Nephron progenitor cell (in vitro differentiated cells): ENCODE measurements at places on chromosomes 1 and 21.

DNA sequence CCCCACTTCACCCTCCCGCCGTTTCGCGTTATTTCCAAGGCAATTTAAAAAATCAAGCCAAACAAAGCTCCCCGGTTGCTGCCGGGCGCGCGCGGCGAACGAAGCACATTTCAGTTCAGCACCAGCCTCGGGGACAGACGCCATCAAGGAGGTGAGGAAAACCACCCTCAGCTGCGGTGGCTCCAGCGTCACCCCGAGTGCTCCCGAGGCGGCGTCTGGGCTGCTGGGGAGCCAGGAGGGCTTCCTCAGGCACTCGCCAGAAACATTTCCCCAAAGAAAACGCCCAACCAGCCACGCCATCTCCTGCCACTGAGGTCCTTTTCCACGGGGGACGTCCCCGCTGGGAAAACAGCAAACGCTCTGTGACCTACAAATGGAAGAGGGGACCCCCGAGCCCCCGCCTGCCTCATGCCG, 623 bp downstream of the GNG4 start:
- no peaks in the 10 kb centered on the region for H3K36me3 ChIP-seq
- H3K27ac ChIP-seq: no peak overlapping the region
- H3K27me3 ChIP-seq: peaks cover 81% of the 10 kb centered on the region
- DNase-seq: peak; percentile 80
- H3K4me3 ChIP-seq: peak overlapping the region; percentile 88
- peaks cover 39% of the 10 kb centered on the region for H3K4me1 ChIP-seq

GRCh38 chr1:200540281-200540680, 80.3 kb downstream of the KIF14 start:
- H3K36me3 ChIP-seq: no peaks in the 10 kb centered on the region
- DNase-seq: no peak
- H3K27me3 ChIP-seq: peaks cover 23% of the 10 kb centered on the region
- H3K4me1 ChIP-seq: peaks cover 17% of the 10 kb centered on the region
- no peak overlapping the region for H3K4me3 ChIP-seq

DNA sequence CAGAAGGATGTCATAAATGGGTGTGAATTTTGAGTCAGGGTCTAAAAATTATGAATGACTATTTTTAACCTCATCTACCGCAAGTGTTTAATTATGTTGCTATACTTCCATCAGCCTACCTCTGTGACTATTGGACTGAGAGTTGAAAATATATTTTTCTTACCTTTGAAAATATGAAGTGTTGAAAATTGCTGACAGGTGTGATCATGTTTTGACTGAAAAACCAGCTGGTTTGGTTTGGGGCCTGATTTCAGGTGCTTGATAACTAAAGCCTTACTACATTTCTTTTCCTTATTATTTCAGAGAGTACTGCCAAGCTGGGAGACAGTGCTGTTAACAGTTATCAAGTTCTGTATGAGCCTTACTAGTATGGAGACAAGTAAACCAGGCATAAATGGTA, 107.2 kb upstream of the DUSP10 start:
- H3K4me1 ChIP-seq: peaks cover 17% of the 10 kb centered on the region
- DNase-seq: no peak
- no peak overlapping the region for H3K27ac ChIP-seq
- H3K27me3 ChIP-seq: peaks cover 3% of the 10 kb centered on the region
- H3K36me3 ChIP-seq: no peaks in the 10 kb centered on the region
- no peak overlapping the region for H3K4me3 ChIP-seq

DNA sequence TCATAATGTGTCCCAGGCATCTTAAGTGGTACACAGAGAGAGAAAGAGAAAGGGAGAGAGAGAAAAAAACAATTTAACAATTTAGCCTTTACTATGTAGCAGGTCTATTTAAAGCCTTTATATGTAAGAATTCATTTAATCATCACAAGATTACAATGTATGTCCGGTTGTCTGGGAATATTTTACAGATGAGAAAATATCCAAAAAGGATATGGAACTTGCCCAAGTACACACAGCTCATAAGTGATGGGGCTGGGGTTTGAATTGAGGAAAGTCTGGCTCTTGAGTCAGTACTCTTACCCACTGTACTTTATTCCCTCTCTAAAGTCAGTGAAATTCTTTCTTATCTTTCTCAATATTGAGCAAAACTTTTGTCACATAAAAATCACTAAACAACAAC, 104.6 kb downstream of the LYPLAL1 start:
- H3K4me1 ChIP-seq: peaks cover 31% of the 10 kb centered on the region
- no peaks in the 10 kb centered on the region for H3K27me3 ChIP-seq
- no peak overlapping the region for H3K27ac ChIP-seq
- no peak overlapping the region for H3K4me3 ChIP-seq

- DNase-seq: no peak
- H3K4me1 ChIP-seq: no peaks in the 10 kb centered on the region
- H3K36me3 ChIP-seq: peaks cover 22% of the 10 kb centered on the region
Observed at GRCh38 chr1:48726139-48726538, 50.6 kb downstream of the BEND5 start.

- no peaks in the 10 kb centered on the region for H3K36me3 ChIP-seq
- no peak overlapping the region for H3K27ac ChIP-seq
- H3K4me3 ChIP-seq: no peak overlapping the region
- peaks cover 10% of the 10 kb centered on the region for H3K27me3 ChIP-seq
Observed at GRCh38 chr21:42594616-42595282, 58.7 kb upstream of the PDE9A start.

GRCh38 chr1:34742667-34743270, 12.1 kb upstream of the GJB5 start:
- DNase-seq: peak; percentile 95
- H3K4me3 ChIP-seq: no peak overlapping the region
- H3K4me1 ChIP-seq: peaks cover 5% of the 10 kb centered on the region
- peaks cover 25% of the 10 kb centered on the region for H3K27me3 ChIP-seq
- no peaks in the 10 kb centered on the region for H3K36me3 ChIP-seq

DNA sequence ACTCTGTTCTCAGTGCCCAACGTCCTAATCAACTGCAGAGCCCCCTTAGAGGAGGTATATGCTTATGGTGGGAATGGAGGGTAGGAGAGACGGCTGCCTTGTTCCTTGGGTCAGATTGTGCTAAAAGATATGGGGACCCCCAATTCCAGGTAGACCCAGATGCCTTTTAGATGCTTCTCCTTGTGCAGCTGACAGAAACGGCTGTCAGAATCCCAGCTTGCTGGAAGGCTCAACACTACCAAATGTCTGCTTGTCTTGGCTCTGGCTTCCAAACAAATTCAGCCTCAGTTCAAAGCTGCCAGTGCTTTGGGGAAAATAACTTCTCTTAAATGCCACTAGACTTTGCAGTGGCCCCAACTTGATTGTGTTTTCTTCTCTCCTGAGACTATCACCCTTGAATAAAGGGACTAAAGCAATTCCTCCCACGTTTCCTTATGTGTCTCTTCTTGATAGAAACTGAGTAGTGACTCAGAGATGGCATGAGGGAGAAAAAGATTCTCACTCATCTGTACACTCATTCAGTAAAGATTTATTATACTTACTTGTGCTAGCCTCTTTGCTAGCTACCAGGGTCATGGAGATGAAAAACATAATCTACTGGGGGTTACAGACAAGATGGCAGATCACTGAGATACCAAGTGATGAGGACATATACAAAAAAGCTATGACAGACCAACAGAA, 3.4 kb upstream of the RNF19B start:
- H3K27ac ChIP-seq: no peak overlapping the region
- no peak overlapping the region for H3K4me3 ChIP-seq
- no peak for DNase-seq
- H3K36me3 ChIP-seq: no peaks in the 10 kb centered on the region
- peaks cover 60% of the 10 kb centered on the region for H3K27me3 ChIP-seq
